CD4-positive, alpha-beta T cell (primary cell): ENCODE measurements at places on chromosomes 4 and X.

- no peak overlapping the region for H3K4me3 ChIP-seq
- H3K4me1 ChIP-seq, result no peaks in the 10 kb centered on the region
- H3K36me3 ChIP-seq, result no peaks in the 10 kb centered on the region
- DNase-seq, result no peak
- H3K27me3 ChIP-seq, result no peaks in the 10 kb centered on the region
- no peak overlapping the region for H3K27ac ChIP-seq
These were observed 197.2 kb upstream of the CNKSR2 start for GRCh38 chrX:21176921-21177571.

GRCh38 chr4:32477518-32477917 is 1757.3 kb downstream of the PCDH7 start:
- no peaks in the 10 kb centered on the region for H3K4me1 ChIP-seq
- H3K4me3 ChIP-seq, result no peak overlapping the region
- H3K36me3 ChIP-seq, result no peaks in the 10 kb centered on the region
- H3K27ac ChIP-seq, result no peak overlapping the region

DNA sequence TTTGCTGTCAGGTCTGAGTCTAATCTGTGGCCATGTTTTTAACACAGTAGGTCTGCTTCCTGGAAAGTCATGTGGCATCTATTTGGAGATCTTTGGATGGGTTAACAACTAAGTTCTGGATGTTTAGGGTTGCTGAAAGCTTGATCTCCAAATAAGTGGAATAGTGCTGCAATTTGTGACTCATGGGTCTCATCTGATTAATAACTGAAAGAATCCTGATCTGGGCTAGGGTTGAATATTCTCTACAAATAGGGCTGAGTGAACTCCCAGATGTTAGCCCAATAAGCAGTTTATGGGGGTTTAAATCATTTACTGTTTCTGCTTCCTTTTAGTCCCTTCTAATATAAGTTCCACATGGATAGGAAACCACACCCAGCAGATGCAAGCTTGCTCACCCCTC is 23.1 kb downstream of the CT47C1 start:
- DNase-seq, result no peak
- H3K27me3 ChIP-seq, result no peaks in the 10 kb centered on the region
- H3K27ac ChIP-seq, result no peak overlapping the region
- H3K4me3 ChIP-seq, result no peak overlapping the region

GRCh38 chrX:153736871-153737441 is 12.3 kb downstream of the ABCD1 start:
- H3K27ac ChIP-seq, result no peak overlapping the region
- H3K4me3 ChIP-seq, result no peak overlapping the region
- peaks cover 8% of the 10 kb centered on the region for H3K36me3 ChIP-seq

- H3K27me3 ChIP-seq, result no peaks in the 10 kb centered on the region
- H3K4me1 ChIP-seq, result no peaks in the 10 kb centered on the region
- H3K36me3 ChIP-seq, result no peaks in the 10 kb centered on the region
- DNase-seq, result peak; percentile 34
- no peak overlapping the region for H3K27ac ChIP-seq
These were observed 6.8 kb upstream of the TCEANC start for GRCh38 chrX:13646154-13646549.

- H3K27ac ChIP-seq, result no peak overlapping the region
- no peak overlapping the region for H3K4me3 ChIP-seq
- no peak for DNase-seq
- H3K27me3 ChIP-seq, result no peaks in the 10 kb centered on the region
These were observed 14.1 kb downstream of the COX18 start for GRCh38 chr4:73055241-73055897.

DNA sequence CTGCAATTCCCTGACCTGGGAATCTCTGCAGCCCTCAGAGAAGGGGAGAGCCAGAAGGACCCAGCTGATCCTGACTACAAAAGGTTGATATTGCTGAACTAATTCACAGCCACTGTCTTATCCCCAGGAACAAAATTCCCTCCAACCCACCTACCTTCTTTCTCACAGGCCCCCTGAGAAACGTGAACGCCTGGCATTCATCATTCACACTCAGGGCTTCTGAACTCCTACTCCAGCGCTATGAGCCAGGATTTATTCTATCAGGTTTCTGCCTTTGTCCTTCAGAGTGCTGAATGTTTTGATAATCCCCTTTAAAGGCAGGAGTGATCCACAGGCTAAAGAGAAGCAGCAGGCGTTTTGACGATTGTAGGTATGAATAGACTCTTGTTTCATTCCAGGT is 76.5 kb downstream of the KCNIP4 start:
- no peaks in the 10 kb centered on the region for H3K27me3 ChIP-seq
- no peak overlapping the region for H3K4me3 ChIP-seq
- DNase-seq, result no peak
- H3K4me1 ChIP-seq, result no peaks in the 10 kb centered on the region
- H3K36me3 ChIP-seq, result no peaks in the 10 kb centered on the region

DNA sequence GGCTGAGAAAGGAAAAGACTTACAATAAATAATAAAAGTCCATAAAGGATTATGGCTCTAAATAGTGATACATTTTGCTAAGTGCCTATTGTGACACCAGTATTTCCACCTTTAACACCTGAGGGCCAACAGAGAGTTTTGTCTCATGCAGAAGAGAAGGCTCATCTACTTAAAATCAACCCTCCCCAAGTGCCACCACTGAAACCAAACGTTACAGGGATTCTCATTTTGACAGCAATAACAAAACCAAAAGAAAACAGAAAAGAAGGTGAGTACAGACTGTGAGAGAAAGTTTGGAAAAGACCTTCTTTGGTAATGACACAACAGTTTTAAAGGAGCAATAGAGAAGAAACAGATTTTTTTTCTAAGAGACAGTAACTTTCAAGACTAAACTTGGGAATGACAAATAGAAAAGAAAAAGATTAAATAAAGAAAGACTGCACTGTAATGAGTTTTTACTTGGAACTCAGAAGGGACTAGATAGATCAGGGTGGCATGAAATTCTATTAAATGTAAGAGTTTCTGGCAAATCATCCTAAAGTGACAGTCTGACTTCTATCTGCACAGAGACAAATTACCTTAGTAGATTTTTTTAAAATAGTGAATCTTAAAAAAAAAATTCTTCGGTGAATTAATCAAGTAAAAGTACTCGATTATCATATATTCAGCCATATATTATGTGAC is 109.7 kb downstream of the ZNF827 start:
- peaks cover 4% of the 10 kb centered on the region for H3K36me3 ChIP-seq
- no peak overlapping the region for H3K27ac ChIP-seq
- H3K27me3 ChIP-seq, result no peaks in the 10 kb centered on the region
- H3K4me3 ChIP-seq, result no peak overlapping the region

GRCh38 chr4:140052050-140052449 is 101.9 kb downstream of the MAML3 start:
- peak; percentile 36 for DNase-seq
- H3K27me3 ChIP-seq, result no peaks in the 10 kb centered on the region
- no peak overlapping the region for H3K4me3 ChIP-seq
- H3K27ac ChIP-seq, result no peak overlapping the region

DNA sequence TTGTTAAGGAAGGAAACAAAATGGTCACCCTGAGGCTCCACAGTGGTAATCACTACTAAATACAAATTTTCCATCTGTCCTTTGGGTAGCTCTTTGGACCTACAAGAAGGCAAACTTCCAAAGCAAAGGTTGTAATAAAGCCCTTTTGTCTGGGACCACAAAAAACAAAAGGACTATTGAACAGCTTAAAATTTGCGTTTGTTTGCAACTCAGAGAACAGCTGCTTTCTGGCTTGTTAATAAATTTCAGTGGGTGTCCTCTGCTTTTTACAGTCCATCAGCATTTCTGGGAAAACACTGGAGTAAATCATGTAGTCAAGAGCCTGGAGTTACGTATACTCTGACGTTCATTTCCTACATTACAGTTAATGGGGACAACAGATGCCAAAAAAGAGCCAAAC is 439.7 kb upstream of the DIAPH2 start:
- no peak overlapping the region for H3K27ac ChIP-seq
- no peaks in the 10 kb centered on the region for H3K27me3 ChIP-seq
- H3K4me3 ChIP-seq, result no peak overlapping the region

- no peaks in the 10 kb centered on the region for H3K4me1 ChIP-seq
- peak overlapping the region; percentile 12 for H3K4me3 ChIP-seq
- no peaks in the 10 kb centered on the region for H3K27me3 ChIP-seq
These were observed 32.4 kb downstream of the PRDX4 start for GRCh38 chrX:23699636-23700194.

- H3K27ac ChIP-seq, result no peak overlapping the region
- H3K4me1 ChIP-seq, result no peaks in the 10 kb centered on the region
- H3K27me3 ChIP-seq, result no peaks in the 10 kb centered on the region
- no peak for DNase-seq
- H3K4me3 ChIP-seq, result no peak overlapping the region
These were observed 207.3 kb downstream of the GABRB1 start for GRCh38 chr4:47238667-47239066.

- no peaks in the 10 kb centered on the region for H3K4me1 ChIP-seq
- no peak for DNase-seq
- H3K4me3 ChIP-seq, result no peak overlapping the region
- H3K27ac ChIP-seq, result no peak overlapping the region
- H3K36me3 ChIP-seq, result no peaks in the 10 kb centered on the region
These were observed 133.3 kb upstream of the RAI2 start for GRCh38 chrX:17994429-17994828.

DNA sequence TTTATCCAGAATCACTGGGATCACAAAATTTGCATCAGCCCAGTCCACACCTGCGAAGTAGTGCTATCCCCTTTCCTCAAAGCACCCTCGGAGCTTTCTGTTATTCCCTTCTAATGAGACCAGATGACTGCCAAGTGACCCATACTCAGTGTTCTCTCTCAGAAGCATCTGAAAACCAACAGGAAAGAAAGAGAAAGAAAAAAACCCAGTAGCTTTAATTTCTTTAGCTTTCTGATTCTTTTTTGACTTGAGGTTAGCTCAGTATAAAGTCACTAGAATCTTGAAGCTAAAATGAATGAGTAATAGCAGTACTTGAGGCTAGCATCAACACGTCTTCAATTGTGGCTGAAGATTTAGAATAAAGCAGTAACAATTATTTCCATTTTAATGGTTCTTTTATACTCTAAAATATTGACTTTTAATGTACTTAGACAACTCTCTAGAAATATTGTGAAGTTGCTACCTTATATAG is 124.4 kb downstream of the ANK2 start:
- no peaks in the 10 kb centered on the region for H3K36me3 ChIP-seq
- no peak for DNase-seq
- H3K4me3 ChIP-seq, result no peak overlapping the region
- H3K27me3 ChIP-seq, result no peaks in the 10 kb centered on the region
- H3K27ac ChIP-seq, result no peak overlapping the region

GRCh38 chrX:10341309-10341708 is 184.5 kb downstream of the CLCN4 start:
- no peaks in the 10 kb centered on the region for H3K36me3 ChIP-seq
- H3K4me1 ChIP-seq, result no peaks in the 10 kb centered on the region
- no peak overlapping the region for H3K27ac ChIP-seq

DNA sequence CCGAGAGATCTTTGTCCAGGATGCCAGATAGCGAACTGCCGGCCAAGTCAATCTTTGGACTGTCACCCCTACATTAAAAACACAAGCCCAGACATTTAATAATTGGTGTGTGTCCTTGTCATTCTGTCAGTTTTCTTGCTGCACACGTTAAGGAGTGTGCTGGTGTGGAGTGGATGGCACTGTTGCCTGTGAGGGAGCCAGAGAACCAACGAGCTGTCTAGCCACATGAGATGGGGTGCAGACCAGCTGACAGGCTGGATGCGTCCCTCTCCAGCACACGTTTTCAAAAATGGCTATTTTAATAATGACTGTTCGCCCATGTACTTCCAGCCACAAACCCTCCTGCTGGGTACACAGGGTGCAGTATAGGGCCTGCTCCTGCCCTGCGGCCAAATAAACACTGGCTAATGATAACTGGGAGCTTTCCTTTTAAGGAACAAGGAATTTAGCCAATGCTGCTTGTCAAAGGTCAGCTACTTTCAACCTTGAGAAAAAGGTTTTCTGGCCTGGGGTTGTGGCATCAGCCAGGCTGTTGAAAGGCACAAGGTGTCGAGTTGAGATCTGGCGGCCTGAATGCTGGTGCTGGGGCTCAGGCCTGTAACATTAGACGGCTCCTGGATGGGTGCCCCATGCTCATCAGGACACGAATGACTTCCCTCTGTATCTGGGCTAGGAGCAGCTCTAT is 54.0 kb upstream of the MAP3K15 start:
- no peaks in the 10 kb centered on the region for H3K27me3 ChIP-seq
- peaks cover 11% of the 10 kb centered on the region for H3K4me1 ChIP-seq

GRCh38 chr4:20592013-20592412 is 108.2 kb upstream of the PACRGL start:
- H3K4me1 ChIP-seq, result no peaks in the 10 kb centered on the region
- H3K27me3 ChIP-seq, result no peaks in the 10 kb centered on the region

DNA sequence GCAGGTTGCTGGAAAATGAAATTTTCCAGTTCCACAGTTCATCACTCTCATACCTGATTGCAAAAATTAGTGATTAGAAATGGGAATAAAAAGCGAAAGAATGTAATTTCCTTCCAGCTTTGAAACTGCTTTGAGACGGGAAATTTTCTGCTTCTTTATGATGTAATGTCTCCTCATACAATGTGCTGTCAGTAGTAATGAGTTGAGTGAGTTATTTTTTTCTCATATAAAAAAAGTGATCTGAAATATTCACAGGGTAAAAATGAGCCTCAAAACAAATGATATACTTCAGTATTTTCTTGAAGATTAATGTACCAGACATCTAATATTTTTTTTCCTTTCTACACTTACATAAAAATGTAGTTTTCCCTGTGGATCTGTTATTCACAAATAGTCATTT is 179.1 kb upstream of the FAT4 start:
- DNase-seq, result no peak
- no peak overlapping the region for H3K4me3 ChIP-seq
- no peaks in the 10 kb centered on the region for H3K36me3 ChIP-seq
- no peaks in the 10 kb centered on the region for H3K27me3 ChIP-seq
- no peaks in the 10 kb centered on the region for H3K4me1 ChIP-seq
- no peak overlapping the region for H3K27ac ChIP-seq

DNA sequence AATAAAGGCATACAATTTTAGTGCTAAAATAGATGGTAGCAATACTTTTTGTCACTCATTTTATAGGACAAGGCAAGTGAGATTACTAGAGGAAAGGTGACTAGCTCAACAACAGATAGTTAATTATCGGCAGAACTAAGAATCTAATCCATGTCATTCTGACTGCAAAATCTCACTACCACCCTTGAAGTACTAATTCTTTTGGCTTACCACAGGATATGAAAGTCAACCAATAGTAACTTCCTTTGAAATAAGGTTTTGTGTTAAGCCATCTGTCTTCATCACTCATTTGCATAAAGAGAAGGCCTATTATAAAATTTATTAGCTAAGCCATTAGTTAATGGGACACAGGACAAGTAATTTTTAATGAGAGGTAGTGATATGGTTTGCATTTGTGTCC is 25.3 kb upstream of the ZMAT1 start:
- H3K27me3 ChIP-seq, result peaks cover 5% of the 10 kb centered on the region
- H3K4me1 ChIP-seq, result no peaks in the 10 kb centered on the region
- no peak for DNase-seq
- H3K4me3 ChIP-seq, result no peak overlapping the region
- H3K36me3 ChIP-seq, result no peaks in the 10 kb centered on the region
- no peak overlapping the region for H3K27ac ChIP-seq
